ENCODE measurements at places on chromosomes 6 and 20.

DNA sequence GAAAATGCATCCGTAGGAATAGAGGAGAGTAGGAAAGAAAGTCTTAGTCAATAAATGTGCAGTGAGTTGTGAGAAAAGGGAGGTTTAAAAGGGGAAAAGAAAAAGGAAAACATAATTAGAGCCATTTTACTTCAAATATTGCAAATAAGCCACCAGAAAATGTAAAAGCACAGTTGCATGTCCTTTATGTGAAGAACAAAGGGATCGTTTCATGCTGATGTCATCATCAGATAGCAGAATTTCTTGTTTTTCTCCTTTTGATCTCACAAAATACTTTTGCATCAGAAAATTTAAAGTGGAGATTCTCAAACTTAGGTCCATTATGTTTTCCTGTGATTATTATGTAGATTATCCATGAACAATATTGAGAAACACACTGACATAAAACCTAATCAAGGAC, 166.7 kb downstream of the HAO1 start:
- no peak for DNase-seq

- DNase-seq = no peak
These were observed 17.0 kb downstream of the NFATC2 start for GRCh38 chr20:51525241-51526105.

- no peak for DNase-seq
These were observed 73.0 kb upstream of the BTBD3 start for GRCh38 chr20:11844691-11845090.

DNA sequence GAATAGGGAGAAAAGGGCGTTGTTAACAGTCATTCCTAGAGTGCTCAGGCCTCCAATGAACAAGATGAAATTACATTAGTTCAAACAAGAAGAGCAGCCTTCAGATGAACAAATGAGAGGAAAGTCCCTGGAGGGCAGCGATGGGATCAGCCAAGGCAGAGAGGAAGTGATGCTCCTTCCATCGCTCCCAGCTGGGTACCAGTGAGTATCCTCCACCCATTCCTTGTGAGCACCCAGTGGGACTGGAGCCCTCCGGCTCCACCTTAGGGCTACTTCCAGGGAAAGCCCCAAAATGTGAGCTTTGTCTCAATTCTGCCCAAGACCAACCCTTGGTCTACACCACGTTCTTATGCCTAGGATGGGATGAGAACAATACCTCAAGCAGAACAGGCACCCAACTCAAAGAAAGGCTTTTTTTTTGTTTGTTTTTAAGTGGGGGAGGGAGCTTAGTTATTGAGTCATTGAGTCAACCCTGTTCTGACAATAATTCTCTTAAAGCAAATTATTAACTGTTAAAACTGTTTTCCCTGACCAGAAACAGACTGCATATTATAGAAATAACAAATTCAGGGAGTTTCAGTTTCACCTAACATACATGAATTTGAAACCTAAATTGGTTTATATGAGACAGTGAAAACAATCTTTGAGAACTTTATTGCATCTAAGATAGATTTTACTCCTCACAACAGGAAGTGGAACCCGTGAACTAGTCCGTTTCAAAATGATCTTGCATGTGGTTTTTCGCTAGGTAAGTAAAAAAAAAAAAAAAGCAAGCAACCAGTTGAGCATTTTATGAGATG, 106.9 kb downstream of the IPCEF1 start:
- no peak for DNase-seq

DNA sequence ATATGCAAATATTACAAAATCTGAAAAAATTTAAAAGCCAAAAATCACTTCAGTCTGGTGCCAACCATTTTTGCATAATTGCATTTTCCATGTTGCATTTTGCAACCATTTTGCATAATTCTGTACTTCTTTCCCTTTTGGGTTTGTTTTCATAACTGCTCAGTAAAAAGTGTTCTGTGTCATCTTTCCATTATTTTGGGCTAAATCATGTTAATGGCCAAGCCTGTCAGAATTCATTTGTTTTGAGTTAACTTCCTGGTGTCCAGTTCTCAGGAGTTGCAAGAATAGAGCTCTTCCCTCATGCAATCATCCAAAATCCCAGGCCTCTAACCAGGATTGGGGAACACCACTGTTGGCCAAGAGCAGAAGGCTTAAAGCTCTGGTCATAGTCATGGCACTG, 133.6 kb downstream of the MTHFD1L start:
- no peak for DNase-seq
